H9 (cell line): ENCODE measurements at places on chromosomes 4 and X. TPM values are rescaled to one million over a fixed set of nuclear protein-coding genes. Genes with fewer than 3 reads are reported as not detected.

The C4orf36 gene
- total RNA-seq, result 1.8 and 2.2 TPM in 2 replicates

DNA sequence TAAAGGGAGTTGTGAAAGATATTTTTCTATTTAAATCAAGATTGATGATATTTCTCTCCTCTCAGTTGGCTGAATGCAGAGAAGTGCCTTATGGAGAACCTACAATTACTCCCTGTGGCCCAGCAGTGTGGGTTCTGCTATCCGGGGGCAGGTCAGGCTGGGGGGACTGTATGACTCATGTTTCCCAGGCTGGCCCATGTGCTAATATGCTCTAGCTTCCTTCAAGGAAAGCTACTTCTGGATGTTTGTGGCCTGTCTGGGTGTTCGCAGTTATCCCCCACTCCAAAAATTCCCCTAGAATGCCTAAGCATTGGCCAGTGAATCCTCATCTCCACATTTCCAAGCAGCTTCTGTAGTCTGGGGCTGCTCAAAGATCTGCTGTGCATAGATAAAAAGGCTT lies 58.9 kb upstream of the SPP1 start:
- H3K4me1 ChIP-seq, result peaks cover 22% of the 10 kb centered on the region
- no peaks in the 10 kb centered on the region; the same call in 2 of the 3 replicates for H3K36me3 ChIP-seq
- H3K27ac ChIP-seq, result peak overlapping the region; percentile 52
- H3K27me3 ChIP-seq, result no peaks in the 10 kb centered on the region
- no peak for DNase-seq

DNA sequence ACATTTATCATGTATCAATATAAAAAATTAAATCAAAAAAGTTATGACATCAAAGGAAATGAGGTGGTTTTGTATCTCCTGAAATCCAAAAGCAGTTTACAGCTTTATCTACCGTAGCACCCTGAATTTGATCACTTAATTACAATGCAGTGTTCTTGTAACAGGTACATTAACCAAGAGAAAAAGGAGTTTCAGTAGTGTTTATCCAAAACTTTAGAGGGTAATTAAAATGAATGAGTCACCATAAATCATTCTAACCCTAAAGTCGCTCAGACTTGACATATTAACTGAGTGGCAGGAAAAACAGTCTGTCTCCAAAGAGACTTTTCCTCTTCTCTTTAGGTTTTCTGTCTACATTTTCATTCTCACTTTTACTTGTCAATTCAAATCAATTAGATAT lies 907.6 kb upstream of the EPHA5 start:
- no peak overlapping the region for H3K27ac ChIP-seq
- H3K27me3 ChIP-seq, result no peaks in the 10 kb centered on the region
- DNase-seq, result no peak
- no peaks in the 10 kb centered on the region for H3K4me1 ChIP-seq

DNA sequence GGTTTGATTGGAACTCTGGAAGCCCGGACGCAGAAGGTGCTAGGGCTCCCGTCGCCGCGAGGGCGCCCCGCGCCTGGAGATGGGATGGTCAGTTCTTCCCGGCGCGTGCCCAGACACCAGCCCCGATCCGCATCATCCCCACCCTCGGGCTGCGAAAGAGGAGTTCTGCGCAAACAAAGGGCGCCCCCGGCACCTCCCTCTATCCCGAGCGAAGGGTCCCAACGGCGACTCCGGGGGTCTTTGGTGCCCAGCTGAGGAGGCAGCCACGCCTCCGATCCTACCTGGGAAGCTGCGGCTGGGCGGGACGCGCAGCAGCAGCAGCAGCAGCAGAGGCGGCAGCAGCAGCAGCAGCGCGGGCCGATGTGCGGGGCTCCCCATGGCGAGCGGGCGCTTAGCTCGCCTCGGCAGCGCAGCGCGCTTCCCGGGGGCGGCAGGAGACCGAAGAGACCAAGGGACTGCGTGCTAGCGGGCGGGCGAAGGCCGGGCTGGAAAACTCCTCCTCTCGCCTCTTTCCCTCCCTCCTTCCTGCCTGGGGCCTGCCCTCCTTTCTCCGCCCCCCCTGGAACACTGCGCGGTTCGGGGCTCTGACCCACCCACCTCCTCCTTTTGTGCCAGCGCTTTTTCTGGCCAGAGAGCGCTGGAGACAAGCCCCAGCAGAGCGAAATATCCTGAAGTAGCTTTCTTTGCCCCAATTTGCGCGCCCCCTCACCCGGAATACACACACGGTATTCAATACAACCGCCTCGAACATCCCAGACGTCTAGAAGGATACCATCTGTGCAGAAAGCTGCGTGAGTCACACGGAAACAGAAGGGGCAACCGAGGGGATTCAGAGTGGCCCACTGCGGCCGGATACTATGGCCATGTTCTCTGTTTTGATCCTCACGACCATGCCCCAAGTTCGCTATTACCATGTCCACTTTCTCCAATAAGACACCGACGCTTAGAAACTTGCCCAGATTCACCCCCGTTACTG lies at the start of gene SRPX:
TSS of gene SRPX (minus strand) at position 457 of the 976 bp plus-strand sequence. CDS start at position 378, 79 bp downstream.
- peak within 1 kb of the TSS; percentile 68 for H3K4me3 ChIP-seq
- peaks cover 13% of the 10 kb centered on the region; the same call in 1 of the 2 replicates for H3K27me3 ChIP-seq
- H3K27ac ChIP-seq, result no peak within 1 kb of the TSS
- H3K4me1 ChIP-seq, result no peaks in the 10 kb centered on the region; the same call in 1 of the 2 replicates
- no peaks in the 10 kb centered on the region for H3K36me3 ChIP-seq
- peak; percentile 53 for DNase-seq

DNA sequence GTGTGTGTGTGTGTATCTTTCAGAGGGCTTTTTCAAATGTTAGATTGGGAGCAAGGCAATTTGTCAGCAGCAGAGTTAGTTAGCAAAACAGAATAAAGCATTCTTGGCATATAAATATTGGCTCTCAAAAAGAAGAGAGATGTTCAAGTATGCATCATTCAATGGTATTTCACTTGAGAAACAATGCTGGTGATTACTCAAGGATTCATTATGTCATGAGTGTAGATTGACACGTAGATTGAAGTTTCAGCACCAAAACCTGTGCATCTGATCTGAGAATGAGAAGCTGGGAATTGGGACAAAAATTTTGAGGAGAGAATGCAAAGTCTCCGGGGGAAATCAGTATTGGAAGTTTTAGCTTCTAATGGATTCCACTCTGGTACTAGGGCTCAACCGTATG lies 241.4 kb downstream of the FRMPD4 start:
- no peaks in the 10 kb centered on the region; the same call in 1 of the 2 replicates for H3K4me1 ChIP-seq
- DNase-seq, result no peak
- no peak overlapping the region for H3K27ac ChIP-seq
- no peaks in the 10 kb centered on the region for H3K36me3 ChIP-seq
- no peak overlapping the region for H3K4me3 ChIP-seq

The NAA10 gene
- total RNA-seq, result 101 and 103 TPM in 2 replicates

DNA sequence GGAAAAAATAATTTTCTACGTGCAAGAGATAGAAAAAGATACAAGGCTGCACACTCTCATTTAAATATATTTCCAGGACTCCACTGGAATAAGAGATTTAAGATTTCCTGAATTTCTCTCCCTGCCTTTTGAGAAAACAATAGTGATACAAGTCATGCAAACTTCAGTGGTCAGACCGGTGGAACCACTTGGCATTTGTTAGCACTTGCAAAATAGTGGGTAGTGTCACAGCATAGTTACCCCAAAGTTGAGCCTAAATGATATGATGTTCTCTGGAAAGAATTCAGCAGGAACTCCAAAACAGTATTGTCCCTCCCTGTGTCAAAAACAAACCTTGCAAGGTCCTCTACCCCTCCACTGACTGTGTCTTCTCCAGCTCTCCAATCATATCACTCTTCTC lies 102.3 kb downstream of the ANKRD50 start:
- H3K27me3 ChIP-seq, result no peaks in the 10 kb centered on the region
- no peak for DNase-seq
- H3K4me3 ChIP-seq, result no peak overlapping the region
- H3K27ac ChIP-seq, result no peak overlapping the region
- H3K4me1 ChIP-seq, result 0 out of 2 replicates have a peak, but pooled peaks cover 3% of the 10 kb centered on the region
- H3K36me3 ChIP-seq, result peaks cover 4% of the 10 kb centered on the region; the same call in 2 of the 3 replicates

DNA sequence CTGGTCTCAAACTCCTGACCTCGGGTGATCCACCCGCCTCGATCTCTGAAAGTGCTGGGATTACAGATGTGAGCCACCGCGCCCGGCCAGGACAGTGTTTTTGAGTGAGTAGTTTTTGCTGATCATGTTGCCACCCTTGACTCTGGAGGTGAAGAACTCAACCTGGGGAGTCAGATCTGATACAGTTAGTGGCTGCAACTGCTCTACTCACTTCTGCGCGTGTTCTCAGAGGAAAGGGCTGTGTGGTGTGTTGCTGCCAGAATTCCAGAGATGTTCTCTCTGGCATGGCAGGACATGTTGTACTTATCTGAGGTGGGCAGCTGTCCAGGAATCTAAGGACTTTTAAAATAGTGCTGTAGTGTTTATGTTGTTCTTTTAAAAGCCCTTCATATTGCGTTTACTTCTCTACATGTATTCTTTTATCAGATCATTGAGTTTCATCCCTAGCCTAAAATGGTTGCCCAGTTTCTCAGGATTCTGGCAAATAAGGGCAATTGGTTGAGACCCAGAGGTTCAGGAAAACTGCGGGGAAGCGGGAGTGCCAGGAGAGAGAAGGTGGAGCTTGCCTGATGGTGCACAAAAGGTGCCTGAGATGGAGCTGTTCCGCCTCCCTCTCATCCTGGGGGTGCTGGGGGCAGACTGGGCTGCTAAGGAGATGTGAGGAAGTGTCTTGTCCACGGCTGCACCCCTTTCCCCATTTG lies 97.7 kb downstream of the ARHGAP10 start:
- H3K4me3 ChIP-seq, result no peak overlapping the region
- no peak for DNase-seq

GRCh38 chr4:123588631-123589241 lies 192.1 kb downstream of the SPRY1 start:
- no peak overlapping the region for H3K4me3 ChIP-seq
- H3K4me1 ChIP-seq, result no peaks in the 10 kb centered on the region
- H3K27ac ChIP-seq, result no peak overlapping the region
- no peak for DNase-seq
- no peaks in the 10 kb centered on the region for H3K27me3 ChIP-seq
- H3K36me3 ChIP-seq, result no peaks in the 10 kb centered on the region

The CENPVL1 gene
- 2.8 TPM in 2 replicates for total RNA-seq

- no peak for DNase-seq
- H3K36me3 ChIP-seq, result peaks cover 4% of the 10 kb centered on the region
- no peak overlapping the region for H3K27ac ChIP-seq
- H3K27me3 ChIP-seq, result no peaks in the 10 kb centered on the region
Measured at GRCh38 chrX:107804427-107804826, 21.2 kb upstream of the MID2 start.

- H3K4me3 ChIP-seq, result no peak overlapping the region
- H3K27ac ChIP-seq, result no peak overlapping the region
- no peaks in the 10 kb centered on the region for H3K27me3 ChIP-seq
- H3K36me3 ChIP-seq, result peaks cover 14% of the 10 kb centered on the region
- no peaks in the 10 kb centered on the region for H3K4me1 ChIP-seq
Measured at GRCh38 chr4:54189140-54189539, 40.0 kb upstream of the PDGFRA start.
